ENCODE measurements at places on chromosomes 13 and 19.

GRCh38 chr13:80881495-80881894 is 540.6 kb upstream of the SPRY2 start:
- no peak for DNase-seq

GRCh38 chr13:108276060-108276459 is 6.5 kb downstream of the TNFSF13B start:
- DNase-seq: no peak

- DNase-seq: no peak
Observed at GRCh38 chr13:21745307-21745706, 74.4 kb downstream of the FGF9 start.

DNA sequence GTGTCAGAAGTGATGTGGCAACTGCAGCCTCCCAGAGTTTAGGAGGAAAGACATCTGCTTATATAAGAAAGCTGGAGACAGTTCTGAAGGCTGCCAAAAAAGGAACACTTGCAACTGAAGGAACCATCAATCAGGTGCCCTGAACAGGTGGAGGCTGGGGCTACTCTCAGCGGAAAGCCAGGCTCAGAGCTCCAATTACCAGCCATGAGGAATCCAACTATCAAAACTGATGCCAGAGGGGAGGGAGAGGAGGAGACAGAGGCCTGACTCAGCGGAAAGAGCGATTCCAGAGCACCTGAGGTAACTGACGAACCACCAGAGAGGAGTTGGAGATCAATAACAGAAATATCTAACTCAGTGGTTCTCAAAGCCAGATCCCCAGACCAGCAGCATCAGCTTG is 24.3 kb downstream of the LEUTX start:
- DNase-seq: no peak

- DNase-seq: no peak
Observed at GRCh38 chr13:112705286-112705685, 15.4 kb downstream of the ATP11A start.

DNA sequence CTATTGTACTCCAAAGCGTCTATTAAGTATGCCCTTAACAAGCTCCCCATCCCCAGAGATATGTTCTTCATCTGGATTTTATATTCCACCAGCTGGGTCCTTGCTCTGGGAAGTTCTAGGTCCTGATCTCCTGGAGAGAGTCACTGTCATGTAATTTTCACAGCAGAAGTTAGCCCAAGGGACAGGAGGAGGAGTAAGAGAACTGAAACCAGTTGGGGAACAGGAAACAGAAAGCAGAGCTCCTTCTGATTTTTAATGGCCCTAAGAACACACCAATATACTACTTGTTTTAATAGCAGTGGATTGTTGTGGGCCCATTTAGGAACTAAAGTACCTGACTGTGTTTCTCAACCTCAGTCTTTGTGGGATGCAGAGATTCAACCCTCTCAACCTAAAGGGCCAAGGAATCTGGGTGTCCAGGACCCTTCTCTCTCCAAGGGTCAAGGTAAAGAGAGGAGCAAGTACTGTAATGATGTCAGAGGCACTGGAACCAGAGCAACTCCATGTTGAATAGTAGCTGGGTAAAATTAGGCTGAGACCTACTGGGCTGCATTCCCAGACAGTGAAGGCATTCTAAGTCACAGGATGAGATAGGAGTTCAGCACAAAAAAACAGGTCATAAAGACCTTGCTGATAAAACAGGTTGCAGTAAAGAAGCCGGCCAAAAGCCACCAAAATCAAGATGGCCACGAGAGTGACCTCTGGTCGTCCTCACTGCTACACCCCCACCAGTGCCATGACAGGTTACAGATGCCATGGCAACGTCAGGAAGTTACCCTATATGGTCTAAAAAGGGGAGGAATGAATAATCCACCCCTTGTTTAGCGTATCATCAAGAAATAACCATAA is 8.1 kb upstream of the FPR3 start:
- no peak for DNase-seq

- no peak for DNase-seq
Observed at GRCh38 chr13:32036757-32037156, 5.2 kb downstream of the FRY start.

- no peak for DNase-seq
Observed at GRCh38 chr13:110641055-110642015, 26.0 kb downstream of the NAXD start.

DNA sequence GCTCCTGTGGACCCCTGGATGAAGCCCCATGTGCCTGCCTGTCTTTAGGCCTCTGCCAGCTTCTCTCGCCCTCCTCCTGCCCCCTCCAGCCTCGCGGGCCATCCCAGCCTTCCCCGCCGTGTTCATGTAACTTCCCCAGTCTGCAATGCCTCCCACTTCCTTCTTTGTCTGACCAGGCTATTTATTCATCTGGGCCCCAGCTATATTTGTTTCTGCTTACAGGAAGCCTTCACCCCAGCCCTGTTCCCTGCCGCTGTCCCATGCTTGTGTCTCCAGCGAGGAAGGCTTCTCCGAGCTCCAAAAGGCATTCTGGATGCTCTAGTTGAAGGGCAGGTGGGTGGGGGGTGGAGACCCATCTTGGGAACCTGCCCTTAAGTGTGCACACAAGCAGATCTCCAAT is 7.9 kb upstream of the C3 start:
- no peak for DNase-seq

DNA sequence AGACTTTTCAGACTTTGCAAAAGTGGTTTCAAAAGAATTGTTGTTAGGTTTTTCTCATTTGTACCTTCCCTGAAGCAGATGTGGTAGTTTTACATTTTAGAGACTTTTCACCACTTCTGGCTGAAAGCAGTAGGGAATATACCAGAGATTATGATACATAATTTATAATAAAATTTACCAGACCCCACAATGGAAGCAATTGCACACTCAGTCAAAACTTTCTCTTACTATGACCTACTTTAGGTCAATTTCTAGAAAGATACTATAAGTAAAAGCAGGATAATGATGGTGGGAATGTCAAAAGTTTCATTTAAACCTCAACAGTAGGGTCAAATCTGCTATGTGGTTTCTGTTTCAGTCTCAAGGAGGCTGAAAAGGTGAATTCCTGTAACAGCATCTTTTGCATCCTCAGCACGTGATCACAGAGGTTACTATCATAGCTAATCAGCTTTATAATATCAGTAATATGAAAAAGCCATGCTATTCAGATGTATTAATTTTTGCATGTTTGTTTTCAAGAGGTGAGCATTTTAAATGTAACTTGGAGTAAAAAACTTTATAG is 26.9 kb downstream of the PCCA start:
- DNase-seq: no peak

DNA sequence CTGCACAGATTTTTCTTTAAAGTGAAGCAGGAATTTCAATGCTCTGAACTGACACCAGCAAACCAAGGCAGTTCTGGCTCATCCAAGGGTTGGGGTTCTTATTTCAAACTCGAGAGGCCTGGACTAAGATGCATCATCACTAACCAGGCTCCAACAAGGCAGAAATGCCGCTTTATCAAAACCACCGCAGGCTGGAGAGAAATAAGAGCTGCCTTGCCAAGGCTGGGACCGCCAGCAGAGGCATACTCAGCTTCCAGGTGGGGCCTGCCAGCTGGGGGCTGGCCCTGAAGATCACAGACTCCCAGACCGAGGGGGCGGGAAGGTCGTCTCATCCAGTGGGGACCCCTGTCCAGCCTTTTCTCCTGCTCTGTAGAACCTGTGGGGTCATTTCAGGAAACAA is 37.4 kb upstream of the GAS6 start:
- no peak for DNase-seq

DNA sequence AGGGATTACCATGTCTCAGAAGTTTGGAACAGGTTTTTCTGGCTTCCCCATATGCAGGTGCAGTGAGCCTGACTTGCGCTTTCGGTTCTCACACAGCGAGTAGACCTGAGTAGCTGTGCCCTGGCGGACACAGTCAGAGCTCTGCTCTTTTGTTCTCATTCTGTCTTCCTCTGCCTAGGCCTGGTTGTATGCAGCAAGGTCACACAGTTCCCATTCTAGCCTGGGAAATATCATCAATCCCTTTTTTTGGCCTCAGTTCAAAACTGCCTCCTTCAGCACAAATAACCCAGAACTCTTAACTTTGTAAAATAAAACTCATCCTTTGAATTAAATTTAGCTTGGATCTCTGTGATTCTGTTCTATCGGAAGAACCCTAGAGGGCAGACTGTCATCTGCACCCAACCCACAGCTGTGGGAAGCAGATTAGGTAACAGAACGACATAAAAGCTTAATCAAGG is 10.2 kb downstream of the OXGR1 start:
- no peak for DNase-seq

Data from RKO (cell line).